ENCODE measurements at places on chromosomes 12 and 14.
A peak's percentile ranks its signal among the peaks of the same experiment; 100 is the strongest.

GRCh38 chr14:58291646-58292045 is 6.7 kb upstream of the ARID4A start:
- no peak for DNase-seq

DNA sequence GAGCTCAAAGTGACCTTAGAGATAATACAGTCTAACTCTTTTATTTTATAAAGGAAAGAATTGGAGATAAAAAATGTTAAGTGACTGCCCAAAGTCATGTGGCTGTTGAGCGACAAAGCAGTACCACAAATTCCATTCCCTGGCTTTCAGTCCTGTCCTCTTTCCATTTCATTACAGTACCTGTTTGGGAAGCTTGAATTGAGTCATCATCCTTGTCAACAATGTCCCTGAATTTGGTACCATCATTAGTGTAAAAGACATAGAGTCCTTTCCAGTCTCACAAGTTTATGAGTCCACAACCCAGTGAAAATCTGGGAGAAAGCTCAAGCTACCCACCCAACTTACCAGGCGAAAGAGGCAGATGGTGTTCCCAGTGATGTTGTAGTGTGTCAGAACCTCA is 3.8 kb downstream of the ERP27 start:
- no peak for DNase-seq

DNA sequence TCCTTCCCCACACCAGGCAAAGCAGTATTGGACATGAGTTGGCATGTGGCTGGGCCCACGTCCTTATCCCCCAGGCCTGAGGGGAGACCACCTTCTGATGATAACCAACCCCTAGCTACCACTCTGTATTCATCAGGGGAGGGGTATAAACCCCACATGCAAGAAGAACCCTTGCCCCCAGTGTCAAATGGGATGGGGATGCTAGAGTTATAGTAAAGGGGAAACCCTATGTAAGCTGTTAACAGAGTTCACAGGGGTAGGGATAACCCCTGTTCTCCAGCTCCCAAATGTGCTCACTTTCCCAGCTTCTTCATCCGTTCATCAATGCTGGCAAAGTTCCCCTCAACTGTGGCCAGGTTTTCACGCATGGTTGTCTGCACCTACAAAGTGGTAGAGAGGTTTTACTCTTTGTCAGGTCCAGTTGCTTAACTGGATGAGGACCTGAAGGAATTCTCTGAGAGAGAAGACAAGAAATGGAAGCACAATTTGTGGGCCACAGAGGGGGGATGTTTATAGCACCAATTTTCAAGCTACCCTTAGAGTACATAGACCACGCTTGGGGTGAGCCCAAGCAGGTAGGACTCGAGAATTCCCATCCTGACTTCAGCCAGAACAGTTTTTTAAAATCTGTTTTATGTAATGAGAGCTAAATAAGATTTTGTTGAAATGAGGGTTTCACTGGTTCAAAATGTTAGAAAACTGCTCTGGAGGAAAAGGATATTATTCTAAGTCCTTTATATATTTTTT is 7.9 kb downstream of the MBD6 start:
- DNase-seq: no peak

- peak; percentile 53 for DNase-seq
Measured at GRCh38 chr14:91041450-91041849, 19.0 kb downstream of the RPS6KA5 start.

DNA sequence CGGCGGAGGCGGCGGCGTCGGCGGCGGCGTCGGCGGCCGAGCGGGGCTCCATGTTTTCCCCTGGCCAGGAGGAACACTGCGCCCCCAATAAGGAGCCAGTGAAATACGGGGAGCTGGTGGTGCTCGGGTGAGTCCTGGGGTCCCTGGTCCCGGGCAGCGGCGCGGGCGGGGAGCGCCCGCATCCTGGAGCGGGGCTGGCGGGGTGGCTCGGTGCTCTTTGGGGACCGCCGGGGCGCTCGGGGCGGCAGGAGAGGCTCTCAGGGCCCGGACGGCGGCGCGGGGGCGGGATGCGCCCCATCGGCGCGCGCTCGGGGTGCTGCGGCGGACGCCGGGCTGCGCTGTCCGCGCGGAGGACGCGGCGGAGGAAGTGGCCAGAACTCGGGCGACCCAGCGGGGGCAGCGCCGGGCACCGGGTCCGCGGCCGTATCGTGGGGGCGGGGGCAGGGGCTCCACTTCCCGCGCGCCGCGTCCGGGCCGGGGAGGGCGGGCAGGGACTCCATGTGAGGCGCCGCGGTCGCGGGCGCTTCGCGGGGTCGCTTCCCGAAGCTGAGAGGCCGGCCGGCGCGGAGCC is 485 bp downstream of the PELI2 start:
- DNase-seq: no peak

- peak; percentile 94 for DNase-seq
Measured at GRCh38 chr12:121015825-121016766, at the start of gene C12orf43. TSS of gene C12orf43 (minus strand) at chr12:121016487. CDS start at chr12:121016474, 13 bp downstream.

GRCh38 chr12:78494911-78495310 is 369.7 kb upstream of the SYT1 start:
- no peak for DNase-seq

GRCh38 chr12:65510007-65510406 is 231.5 kb downstream of the MSRB3 start:
- DNase-seq: no peak

GRCh38 chr12:105978276-105978675 is 160.5 kb downstream of the NUAK1 start:
- DNase-seq: no peak

DNA sequence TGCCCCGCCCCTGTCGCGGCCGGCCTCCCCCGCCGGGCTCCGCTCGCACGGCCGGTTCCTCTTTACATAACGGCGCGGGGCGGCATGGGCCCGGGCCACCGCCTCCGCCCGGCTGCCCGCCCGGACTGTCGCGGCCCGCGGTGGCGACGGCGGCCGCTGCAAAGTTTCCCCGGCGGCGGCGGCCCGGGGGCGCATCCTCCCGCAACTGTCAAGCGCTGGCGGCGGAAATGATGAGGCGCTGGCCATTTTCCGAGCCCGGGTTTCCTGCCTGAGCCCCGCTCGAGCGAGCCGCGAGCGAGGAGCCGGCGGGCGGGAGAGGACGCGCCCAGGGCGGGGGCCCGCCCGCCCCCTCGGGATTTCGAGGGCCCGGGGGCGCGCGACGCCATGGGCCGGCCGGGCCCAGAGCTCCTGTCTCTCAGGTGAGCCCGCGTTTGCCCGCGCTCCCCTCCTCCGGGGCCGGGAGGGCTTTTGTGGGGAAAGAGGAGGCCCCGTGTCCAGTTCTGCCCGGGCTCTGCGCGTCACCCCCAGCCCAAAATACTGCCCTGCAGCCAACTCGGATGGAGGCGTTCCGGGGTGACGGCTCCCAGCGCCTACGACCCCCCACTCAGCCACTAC is at the start of gene SH2B3:
Gene SH2B3, plus strand, starts transcription at position 65 of the 615 bp plus-strand sequence. CDS start 12,223 bp downstream, outside the sequence.
- DNase-seq: no peak

GRCh38 chr12:124537525-124538193 is 29.8 kb downstream of the NCOR2 start:
- DNase-seq: no peak

- DNase-seq: no peak
Measured at GRCh38 chr12:111034886-111035577, 114.7 kb upstream of the MYL2 start.

GRCh38 chr12:105705765-105706164 is 375.3 kb downstream of the C12orf75 start:
- no peak for DNase-seq

DNA sequence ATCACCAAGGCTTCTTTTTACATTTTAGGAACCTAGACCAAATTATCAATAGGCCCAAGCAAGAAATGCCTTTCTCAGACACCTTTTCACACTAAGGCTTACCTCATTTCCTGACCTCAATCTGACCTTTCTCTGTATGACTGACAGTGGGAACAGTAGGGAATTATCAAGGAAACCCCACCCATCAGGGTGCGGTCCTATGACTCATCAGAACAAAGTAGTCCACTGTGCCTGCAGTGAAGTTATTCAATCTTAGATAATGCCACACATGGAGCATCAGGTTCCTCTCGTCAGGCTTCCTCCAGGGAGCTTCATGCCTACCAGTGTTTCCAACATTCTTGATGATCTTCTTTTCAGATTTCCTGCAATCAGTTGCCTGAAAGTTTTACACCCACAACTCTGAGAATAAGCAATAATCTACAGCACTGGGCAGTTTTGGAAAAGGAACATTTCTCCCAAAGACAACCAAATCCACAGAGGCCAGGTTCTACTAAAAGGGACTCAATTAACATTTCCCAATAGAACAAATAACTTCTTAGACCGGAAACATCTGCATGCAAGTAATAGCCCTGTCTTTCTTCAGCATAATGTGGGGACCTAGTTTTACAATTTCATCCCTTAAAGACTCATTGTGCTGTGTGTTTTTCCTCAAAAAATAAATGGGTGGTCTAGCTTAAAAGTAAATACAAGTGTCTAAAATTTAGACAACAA is 35.9 kb upstream of the TMTC2 start:
- DNase-seq: no peak

DNA sequence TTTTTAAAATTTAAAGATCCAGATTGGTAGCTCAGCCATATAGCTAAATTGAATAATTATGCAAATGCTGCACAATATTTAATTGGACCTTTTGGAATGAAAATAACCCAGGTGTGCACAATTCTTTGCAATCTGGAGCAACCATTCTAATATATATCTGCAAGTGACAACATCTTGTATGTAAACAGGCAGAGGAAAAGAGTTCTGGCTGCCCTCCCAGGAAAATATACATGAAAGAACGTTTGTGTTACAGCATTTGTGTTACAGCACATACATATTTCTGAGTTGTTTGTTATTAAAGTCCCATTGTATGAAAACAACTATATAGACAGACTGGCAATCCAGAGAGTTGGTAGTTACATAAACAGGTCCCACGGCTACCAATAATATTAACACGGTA is 377.5 kb downstream of the DIO2 start:
- DNase-seq: no peak

DNA sequence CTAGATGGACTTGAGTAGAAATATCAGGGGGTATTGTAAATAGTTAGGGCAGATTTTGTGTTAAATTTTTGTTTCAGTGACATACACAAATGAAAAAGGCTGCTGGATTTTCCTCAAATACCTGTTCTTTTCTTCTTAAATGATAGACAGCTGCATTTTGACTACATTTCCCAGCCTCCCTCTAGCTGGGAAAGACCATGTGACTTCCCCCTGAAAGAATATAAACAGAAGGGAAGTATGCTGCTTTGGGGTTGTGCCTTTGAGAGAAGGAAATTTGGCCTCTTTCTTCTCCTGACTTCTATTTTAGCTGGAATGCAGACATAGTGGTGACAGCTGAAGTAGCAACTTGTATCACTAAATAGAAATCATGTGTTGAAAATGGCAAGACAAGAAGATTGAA is 476.1 kb upstream of the SYT1 start:
- DNase-seq: no peak

GRCh38 chr14:68292441-68293215 is 473.0 kb downstream of the RAD51B start:
- DNase-seq: no peak

DNA sequence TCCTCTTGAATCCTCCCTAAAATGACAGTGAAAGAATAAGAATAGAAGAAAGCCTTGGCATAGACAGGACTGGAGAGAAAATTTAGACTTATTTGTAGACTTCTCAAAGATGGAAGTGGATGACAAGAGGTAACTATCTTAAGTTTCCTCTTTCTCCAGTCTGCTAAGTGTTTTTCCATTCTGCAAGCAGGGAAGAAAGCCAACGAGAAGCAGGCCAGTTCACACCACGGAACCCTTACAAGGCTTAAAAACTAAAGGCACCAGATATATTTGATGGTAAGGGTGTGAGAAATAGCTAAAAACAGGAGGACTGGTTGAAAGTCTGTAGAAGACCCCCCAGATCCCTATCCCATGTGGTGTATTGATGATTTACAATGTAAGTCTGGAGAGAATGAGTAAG is 82.9 kb upstream of the GPHB5 start:
- no peak for DNase-seq

GRCh38 chr12:90963946-90964345 is 9.0 kb upstream of the CCER1 start:
- DNase-seq: no peak

DNA sequence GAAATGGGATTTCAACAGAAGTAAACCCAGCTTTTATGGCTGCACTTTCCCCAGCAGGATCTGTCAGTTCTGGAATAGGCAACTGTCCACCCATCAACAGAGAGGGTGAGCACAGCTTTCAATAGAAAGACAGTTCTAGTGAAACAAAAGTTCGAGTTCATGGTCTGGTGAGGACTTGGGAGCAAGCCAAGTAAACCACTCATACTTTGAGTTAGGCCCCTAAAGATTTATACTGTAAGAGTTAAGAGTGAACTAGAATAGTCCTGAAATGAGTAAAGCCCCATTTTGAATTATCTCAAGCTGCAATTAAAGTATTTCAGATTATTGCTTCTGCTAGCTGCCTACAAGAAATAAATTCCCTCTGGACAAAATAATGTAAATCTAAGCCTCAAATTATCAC is 82.6 kb downstream of the METTL25 start:
- no peak for DNase-seq

GRCh38 chr14:68575426-68575825 is 217.4 kb downstream of the ZFP36L1 start:
- DNase-seq: no peak

DNA sequence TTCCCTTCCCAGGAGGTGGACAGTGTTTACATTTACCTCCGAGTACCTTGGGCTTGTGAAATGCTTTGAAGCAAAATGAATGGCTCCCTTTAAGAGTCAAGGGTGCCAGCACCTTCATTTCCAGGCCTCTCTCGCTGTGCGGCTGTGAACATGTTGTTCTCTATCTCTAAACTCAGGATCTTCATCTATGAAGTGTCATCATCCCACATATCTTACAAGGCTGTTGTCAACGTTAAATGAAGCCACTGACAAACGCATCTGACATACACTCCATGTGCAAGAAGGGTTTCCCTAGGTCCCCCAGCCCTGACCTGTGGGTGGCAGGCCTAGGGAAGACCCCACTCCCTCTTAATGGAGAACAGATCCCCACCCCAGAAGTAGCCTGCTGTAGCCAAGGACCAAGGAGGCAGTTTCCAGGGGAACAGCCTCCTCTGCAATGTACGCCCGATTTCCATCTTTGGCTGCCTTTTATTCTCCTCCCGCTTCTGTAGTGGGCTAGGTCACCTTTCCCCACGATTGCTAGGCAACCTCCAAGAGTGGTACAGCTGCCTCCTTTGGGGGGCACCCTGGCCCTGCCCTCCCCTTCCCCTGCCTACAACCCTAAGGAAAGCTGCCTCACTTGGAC is 7.6 kb downstream of the ACTN1 start:
- DNase-seq: no peak

DNA sequence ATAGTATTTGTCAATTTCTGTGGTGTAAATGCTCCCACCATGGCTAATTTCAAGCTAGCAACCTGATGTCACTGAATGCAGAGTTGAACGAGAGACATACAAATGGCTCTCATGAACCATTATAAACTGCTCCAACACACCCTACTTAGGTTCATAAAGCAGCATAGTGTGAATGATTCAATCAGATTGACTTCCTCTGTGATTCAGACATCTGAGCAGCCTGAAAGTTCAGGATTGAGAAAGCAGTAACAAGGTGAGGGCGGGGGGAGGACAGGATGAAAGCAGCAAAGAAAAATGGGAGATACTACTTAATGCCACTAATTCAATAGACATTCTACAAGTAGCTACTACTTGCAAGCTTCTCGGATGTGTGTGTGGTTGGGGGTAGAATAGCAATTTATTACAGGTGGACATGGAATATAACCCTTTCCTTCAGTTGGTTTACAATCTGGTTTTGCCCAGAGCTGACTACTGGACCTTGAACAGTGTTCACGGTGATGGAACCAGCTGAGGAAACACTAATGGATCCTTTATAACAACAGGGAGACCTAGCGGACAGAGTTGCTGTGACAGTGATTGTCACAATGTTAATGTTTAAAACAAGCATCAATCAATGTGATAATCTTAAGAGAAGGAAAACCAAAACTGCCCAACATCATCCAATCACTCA is 52.5 kb upstream of the PELI2 start:
- no peak for DNase-seq

GRCh38 chr14:72512925-72513324 is 381.0 kb downstream of the DPF3 start:
- no peak for DNase-seq
